ENCODE measurements at places on chromosomes 3 and 15.
A peak's percentile ranks its signal among the peaks of the same experiment; 100 is the strongest.

DNA sequence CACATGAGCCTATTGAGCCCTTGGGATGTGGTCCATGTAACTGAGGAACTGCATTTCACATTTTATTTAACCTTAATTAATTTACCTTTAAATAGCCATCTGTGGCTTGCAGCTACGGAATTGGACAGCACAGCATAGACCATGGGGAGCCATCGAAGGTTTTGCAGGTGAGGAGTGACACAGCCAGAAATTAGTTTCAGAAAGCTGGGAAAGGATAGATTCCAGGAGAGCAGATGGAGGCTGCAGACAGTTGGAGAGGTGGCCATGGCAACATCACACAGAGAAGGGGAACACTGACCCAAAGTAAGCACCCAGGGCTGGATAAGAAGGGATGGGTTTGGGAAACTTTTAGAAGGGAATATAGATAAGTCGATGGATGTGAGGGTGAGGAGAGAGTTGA is 100.1 kb upstream of the SLC6A11 start:
- no peak for DNase-seq

DNA sequence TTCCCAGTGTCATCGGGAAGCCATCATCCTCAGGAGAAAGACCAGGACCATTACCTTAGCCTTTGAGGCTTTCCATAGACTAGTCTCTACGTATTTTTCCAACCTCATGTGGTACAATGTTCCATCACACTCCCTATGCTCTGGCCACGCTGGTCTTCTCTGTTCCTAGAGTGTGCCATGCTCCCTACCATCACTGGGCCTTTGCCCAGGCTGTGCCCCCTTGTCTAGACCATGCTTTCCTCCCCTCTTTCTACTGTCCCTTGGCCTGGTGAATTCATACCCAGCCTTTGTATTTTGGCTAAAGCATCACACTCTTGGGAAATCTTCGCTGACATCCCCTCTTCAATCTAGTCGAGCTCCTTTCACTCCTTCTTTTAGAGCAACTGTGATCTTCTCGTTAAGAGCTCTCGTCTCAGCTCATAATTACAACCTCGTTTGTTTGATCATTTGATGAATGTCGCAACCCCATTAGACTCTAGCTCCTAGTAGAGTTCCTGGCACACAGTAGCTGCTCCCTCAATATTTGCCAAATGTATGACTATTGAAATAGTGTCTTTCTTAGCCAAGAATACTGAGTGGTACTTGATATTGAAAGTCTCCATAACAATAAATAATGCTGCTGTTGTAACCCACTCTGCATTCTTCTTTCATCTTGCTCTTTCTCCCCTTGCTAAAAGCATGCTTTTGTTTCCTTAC is 100.2 kb upstream of the FAM3D start:
- DNase-seq = no peak

DNA sequence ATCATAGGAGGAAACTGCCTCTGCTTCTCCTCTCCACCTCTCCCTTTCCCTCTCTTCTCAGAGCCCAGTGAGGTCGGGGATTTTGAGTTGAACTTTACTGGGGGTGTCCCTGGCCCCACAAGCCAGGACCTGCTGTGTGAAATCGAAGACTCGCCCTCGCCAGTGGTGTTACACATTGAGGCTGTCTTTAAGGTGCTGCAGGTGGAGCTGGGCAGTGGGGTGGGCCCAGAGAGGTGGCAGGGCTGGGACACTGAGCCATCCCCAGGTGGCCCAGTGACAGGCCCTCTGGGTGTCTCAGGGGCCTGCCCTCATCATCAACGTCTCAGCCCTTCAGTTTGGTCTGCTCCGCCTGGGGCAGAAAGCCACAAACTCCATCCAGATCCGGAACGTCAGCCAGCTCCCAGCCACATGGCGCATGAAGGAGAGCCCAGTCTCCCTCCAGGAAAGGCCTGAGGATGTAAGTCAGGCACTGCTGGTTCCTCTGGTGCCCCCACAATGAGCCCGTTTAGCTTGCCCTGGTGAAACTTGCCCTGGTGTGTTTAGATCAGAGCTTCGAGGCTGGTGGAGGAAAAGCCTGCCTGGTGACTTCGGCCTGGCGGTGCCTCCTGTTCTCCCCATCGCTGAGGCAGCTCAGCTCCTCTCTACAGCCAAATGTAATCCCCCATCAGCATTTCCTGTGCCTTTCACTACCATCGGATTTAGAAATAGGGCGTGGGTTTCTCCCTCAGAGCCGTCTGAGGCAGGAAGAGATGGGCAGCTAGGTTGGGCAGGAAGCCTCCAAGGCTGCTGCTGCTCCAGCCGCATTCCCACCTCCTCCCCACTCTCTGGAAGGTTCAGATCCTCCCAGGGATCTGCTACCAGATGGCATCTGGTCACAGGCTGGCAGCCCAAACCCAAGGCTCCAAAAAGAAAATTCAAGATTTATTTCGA is 39.2 kb downstream of the ACAA1 start:
- DNase-seq = no peak

- DNase-seq = peak; percentile 20
Observed at GRCh38 chr3:28050885-28051284, 190.5 kb upstream of the CMC1 start.

- DNase-seq = no peak
Observed at GRCh38 chr3:194995922-194996321, 275.0 kb downstream of the XXYLT1 start.

DNA sequence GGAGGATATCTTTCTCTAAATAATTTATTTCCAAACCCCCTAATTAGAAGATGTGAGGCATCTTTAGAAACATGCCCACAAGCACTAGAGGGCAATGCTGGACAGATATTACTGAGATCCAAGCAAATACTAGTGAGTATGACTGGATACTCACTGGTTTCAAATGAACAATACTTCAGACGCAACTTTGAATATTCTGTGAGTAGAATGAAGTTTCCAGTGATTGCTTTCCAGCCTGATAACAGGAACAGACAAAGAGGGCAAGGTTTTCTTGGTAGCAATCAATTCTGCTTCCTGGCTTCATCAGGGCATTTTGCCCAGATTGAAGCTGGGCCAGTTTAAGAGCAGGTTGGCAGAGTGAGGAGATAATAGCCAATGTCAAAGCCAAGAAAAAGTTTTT is 442.6 kb upstream of the PDZRN3 start:
- no peak for DNase-seq

GRCh38 chr3:160869825-160870224 is 113.8 kb downstream of the PPM1L start:
- DNase-seq = no peak
